Foreskin melanocyte (primary cell): ENCODE measurements at places on chromosomes 4 and X.

DNA sequence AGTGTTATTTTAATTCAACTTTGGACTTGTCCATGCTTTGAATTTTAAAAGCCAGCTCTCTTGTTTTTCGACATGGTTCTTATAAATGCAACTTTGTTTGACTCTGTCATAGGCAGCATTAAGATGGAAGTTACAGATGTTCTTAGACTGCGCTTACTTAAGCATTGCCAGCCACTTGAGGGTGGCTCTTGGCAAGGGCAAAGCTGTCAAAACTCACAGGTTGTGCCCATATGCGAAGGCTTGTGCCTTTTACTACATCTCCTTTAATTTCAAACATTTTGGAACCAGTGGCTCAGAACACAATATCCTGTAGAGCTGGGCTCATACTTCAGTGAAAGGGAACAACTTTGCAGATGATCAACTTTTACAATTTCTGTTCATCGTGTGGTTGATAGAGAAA is 135.5 kb downstream of the TRAM1L1 start:
- DNase-seq: no peak

GRCh38 chr4:182939680-182940079 is 22.5 kb upstream of the DCTD start:
- no peak for DNase-seq

- no peak for DNase-seq
Observed at GRCh38 chr4:56261027-56261426, 126.3 kb downstream of the AASDH start.

- DNase-seq: no peak
Observed at GRCh38 chr4:122873821-122874593, 47.4 kb downstream of the FGF2 start.

- no peak for DNase-seq
Observed at GRCh38 chrX:3651277-3651676, 62.2 kb downstream of the PRKX start.

GRCh38 chrX:15143050-15143824 is 126.6 kb downstream of the ASB9 start:
- no peak for DNase-seq

GRCh38 chrX:153681175-153681574 is 6.6 kb upstream of the SLC6A8 start:
- no peak for DNase-seq

GRCh38 chr4:45741897-45742296 is 382.0 kb downstream of the GABRG1 start:
- no peak for DNase-seq

GRCh38 chr4:24805566-24805965 is 10.2 kb downstream of the SOD3 start:
- no peak for DNase-seq

DNA sequence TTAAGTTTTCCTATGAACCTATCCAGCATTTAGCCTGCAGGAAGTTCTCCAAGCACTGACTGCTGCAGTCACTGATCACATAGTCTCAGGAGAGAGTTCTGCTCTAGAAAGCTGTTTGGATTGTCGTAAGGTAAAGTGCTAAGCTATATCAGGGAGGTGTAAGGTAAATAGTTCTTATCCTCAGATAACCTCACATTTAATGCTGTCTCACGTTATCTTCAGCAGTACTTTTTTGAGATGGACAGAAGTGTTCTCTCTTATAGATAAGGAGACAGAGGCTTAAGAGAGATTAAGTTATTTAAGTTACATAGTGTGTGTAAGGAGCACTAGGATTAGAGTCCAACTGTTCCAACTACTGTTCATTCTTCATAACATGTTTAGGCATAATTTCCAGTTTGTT is 77.9 kb downstream of the STIM2 start:
- DNase-seq: no peak

DNA sequence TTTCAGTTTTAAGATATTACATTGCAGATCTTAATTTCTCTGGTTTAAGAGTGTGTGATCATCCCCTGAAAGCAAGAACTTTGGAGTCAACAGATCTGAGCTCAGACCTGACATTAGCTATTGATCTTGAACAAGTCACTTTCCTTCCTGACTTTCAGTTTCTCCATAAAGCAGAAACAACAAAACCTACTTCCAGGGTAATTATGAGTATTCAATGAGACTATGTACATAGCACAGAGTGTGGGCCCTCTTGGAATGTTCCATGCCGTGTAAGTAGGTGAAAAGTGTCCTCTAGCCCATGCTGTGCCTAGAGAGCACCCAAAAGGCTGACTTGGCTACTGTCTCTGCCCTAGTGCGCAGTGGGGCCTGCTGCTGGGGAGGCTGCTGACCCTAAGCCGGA is 188.0 kb upstream of the RPL34 start:
- DNase-seq: no peak

DNA sequence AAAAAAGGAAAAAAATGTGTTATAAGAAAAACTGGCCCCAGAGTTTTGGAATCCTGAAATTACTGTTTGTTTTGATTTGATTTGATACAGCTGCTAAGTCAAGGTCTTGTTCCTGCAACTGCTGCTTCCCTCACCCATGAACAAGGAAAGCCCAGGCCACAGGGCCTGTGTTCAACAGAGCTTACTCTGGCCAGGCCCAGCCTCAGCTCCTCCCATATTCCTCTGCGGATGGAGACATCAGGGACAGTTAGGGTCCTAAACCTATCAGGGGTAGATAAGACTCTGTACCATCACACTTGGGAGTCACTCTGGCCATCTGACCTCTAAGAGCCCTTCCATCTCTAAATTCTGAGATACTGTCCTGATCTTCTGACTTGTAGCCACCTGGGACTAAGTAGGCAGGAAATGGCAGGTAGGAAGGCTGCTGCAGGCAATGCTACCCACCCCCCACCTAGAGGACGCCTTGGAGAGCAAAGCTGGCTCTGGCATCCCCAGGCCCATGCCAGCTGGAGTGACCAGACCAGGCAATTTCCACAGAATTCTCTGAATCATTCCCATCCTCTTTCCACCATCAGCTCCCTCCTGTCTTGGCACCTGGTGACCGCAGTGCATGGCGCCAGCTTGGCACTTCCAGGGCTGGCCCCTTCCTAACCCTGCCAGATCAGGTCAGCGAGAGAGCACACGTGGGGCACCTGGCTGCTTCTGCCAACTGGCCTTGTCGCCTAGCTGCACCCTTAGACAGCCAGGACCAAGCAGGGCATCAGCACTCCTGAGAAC is 58.0 kb upstream of the TMEM33 start:
- DNase-seq: no peak

DNA sequence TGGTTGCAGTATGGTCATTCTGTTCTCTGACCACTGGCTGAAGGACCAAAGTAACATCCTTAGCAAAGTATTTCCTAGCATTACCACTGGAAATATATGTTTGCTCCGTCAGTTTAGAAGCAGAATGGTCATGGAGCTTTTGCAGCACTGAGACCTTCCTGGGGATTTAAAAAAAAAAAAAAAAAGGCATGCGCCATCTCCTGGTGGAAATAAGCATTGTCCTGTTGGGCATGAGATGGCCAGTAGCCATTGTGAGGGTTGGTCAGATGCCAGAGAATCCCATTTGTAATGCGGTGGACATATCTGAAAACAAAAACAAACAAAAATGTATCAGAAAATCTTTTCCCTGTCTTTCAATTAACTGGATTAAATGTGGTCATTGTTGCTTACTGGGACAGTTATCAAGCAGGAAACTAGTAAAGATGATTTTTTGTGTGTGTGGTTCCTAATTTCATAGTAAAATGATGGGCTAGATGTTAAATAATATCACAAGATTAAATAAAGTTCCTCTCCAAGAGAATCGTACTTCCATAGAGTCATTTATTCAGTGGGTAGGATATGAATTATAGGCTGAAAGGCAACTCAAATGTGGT is 139.6 kb downstream of the SOWAHB start:
- peak; percentile 74 for DNase-seq

GRCh38 chr4:84578540-84579402 is 4.2 kb upstream of the CDS1 start:
- DNase-seq: no peak

DNA sequence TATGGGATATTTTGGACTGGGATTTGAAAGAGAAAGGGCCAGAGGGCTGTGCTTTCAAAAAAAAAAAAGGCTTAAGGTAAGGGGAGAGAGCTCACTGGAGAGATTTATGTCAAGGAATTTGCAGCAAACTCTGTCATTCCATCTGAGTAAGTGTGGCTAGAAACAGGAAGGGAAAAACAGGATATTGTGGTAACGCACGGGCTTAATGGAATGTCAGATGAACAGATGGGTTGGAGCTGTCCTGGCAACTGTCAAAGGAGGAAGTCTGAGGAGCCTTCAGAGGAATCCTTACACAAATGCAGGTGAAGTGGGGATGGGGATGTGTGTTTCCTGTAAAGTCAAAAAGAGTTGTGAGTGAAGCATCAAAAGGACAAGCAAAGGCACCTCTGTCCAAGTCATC is 15.1 kb upstream of the NKX3-2 start:
- peak; percentile 61 for DNase-seq

DNA sequence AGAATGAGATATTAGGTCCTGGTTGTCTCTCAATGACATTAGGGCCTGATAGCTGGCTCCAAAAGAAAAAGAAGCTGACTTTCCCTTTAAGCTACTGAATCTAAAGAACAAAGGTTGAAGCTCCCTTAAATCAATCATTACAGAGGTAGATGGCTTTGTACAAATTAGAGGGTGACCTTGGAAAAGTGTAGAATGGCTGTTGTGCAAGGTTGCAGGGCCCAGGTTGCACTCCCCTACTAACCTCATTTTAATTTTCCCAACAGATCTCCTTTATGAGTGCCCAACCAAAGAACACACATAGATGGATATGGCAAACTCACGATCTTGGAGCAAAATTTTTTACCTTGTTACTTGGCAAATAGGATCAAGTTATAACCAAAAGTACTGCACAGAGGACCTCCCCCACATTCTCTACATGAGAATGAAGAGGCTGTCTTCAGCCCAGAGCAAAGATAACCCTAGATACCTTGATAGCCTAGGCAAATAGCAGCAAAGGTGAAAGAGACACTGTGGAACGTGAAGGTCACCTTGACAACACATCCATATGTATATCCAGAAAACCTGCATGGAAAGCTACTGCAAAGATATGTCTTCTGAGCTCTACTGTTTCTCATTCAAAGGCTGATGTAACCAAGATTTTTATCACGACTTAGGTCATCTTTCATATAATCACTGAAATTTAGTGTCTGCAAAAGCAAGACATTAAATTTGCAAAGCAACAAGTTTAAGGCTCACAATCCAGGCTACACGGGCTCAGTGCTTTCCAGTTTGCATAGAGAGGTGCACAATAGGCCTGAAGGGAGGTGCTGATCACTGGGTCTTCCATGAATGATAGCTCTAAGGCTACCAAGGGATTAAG is 23.0 kb downstream of the KLB start:
- DNase-seq: no peak

DNA sequence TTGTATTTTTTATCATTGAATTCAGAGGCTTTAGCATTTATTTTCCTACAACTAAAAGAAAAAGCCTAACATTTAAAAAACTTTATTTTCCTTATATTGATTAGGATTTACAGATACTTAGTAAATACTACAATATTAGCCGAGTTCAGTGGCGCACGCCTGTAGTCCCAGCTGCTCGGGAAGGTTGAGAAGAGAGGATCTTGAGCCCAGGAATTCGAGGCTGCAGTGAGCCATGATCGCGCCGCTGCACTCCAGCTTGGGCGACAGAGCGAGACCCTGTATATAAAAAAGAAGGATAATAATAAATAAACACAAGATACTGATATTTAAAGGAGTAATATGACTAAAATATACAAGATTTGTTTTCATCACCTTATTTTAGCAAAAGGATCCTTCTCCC is 681 bp upstream of the UPF3B start:
- no peak for DNase-seq

- no peak for DNase-seq
Observed at GRCh38 chr4:53478671-53479456, 101.4 kb downstream of the FIP1L1 start.

GRCh38 chr4:44326741-44327140 is 121.9 kb downstream of the KCTD8 start:
- no peak for DNase-seq

DNA sequence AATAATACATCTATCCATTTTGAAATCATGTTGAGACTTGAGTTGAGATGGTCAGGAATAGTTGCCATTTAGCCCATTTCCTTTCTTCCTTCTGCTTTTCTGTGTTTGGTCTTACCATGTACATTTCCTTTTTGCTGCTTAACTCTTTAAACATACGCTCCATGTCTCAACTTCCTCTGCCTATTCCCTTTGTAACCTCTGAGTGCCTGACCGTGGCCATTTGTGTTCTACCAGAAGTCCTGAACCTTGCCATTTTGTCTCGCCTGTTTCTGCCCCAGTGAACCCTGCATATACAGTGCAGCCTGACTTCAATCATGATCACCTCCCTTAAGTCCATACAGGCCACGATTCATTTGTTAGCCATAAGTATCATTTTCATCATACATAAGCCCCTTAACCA is 169.0 kb downstream of the RAPGEF2 start:
- DNase-seq: no peak

DNA sequence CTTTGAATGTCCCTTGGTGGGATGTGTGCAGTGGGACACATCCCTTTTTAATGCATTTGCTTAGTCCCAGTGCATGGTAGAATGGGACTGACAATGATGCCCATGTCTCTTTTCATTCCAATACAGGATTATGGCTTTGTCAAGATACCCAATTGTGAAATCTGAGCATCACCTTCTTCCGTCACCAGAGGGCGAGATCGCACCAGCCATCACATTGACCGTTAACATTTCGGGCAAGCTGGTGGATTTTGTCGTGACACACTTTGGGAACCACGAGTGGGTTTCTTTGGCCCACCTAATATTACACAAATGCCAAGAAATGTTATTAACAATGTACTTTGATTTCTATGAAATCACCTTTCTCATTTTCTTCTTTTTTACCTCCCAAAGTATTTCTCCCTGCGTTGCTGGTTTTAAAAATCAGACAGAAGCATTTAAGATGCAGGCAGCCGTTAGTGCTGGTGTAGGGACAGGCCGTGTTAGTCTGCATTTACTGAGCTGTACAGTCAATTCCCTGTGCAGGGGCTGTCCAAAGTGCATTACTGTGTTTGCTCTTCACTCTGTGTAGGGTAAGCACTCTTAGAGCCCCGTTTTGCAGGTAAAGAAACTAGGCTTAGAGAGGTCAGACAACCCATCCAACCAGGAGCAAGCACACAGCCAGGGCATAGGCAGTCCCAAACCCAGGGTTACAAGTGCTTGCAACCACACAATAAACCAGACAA is 46.5 kb downstream of the CWH43 start:
- DNase-seq: peak; percentile 2

- no peak for DNase-seq
Observed at GRCh38 chrX:153516073-153516472, 1.4 kb upstream of the ATP2B3 start.

- DNase-seq: no peak
Observed at GRCh38 chr4:126627255-126627654, 1005.5 kb upstream of the INTU start.

- DNase-seq: no peak
Observed at GRCh38 chr4:101647710-101648034, 142.9 kb upstream of the BANK1 start.

DNA sequence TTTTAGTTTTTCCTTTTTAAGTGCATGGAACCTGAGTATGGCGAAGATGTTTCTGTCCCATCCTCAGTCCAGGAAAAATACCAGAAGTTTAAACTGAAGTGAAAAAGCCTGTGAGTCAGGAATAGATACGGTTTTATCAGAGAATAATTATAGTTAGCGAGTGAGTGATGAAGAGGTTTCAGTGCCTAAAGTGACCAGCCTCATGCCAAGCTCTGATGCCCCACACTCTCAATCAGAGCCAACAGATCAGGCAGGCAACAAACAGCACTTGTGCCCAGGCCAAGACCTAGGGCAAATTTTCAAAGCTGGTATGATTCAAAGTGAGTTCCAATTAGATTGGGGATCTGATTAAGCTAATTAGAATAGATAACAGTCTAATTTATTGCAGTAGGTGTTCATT is 212.8 kb upstream of the NRK start:
- no peak for DNase-seq

GRCh38 chr4:159273141-159273438 is 170.2 kb downstream of the RAPGEF2 start:
- no peak for DNase-seq
